ENCODE measurements at places on chromosomes 3 and 15.

DNA sequence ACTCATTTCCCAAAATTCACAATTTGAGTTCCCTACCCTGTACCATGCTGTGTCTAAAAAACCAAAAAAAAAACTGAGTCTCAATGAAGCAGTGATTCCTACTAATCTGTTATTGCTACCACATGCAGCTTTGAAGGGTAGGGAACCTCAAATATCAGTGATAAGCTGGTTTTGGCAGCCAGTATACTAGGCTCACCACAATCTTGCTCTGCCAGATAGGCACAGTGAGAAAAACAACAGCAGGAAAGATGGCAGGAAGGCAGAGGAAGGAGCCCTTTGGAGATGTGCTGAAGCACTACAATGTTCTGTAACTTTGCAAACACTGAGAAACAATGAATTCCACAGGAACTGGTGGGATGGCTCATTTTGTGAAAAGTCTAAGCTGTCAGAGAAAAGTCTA, 96.9 kb upstream of the UBP1 start:
- DNase-seq: no peak

- DNase-seq: no peak
These were observed 80.2 kb downstream of the ABI3BP start for GRCh38 chr3:100912976-100913545.

DNA sequence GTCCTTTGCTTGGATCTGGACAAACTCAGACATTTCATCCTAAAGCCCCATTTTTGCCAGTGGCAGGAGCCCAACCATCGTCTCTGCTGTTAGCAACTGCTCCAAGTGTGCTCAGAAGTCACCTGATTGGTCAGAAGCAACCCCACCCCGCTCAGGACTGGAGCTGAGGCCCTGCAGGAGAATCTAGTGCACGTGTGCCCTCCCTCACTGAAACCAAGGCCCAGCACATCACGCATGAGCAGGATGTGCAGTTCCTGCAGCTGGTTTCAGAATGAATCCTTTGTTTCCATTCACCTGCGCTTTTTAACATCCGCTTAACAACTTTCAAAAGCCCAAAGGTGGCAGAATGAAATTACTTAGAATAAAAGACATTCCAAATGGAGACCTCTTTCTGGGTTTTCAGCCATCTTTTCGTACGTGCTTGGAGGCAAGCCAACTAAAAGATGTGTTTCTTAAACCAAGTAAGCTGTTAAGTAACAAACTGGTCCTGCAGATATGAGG, 81.2 kb downstream of the SRGAP3 start:
- no peak for DNase-seq

DNA sequence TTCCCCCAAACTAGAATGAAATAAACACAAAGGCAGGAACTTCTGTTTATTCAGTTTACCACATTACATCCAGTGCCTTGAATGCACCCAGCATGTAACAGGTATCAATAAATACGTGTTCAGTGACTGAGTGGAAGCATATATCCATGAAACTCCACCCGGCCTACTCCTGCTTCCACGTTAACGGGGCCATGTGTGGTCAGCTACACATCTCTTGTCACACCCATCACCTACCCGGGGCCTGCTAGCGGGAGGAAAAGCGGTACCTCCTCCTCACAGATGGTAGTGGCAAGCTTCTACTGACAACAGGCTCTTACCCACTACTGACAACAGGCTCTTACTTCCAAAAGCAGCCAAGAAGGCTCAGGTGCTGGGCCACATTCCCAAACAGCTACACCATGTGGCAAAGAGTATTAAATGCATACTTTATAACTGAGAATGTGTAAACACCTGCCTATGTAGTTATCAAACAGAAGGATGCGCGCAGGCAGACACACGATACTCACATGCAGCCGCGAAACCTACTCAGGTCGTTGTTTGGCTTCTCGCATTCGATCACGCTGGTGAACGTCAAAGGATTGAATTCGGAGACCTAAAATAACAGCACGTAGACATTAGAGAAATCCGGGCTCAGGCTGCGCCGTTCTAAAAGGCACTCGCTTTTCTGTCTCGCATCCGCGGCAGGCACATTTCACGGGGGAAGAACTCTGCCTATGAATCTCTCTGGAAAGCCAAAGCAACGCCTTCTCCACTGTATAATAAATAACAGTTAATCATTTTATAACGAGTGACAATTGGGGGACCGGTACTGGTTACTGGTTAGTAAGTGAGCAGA, 127.4 kb downstream of the ATP10A start:
- DNase-seq: no peak

GRCh38 chr15:90561344-90562244, 31.9 kb downstream of the CRTC3 start:
- peak; percentile 46 for DNase-seq

GRCh38 chr3:160661660-160662059, 15.3 kb upstream of the ARL14 start:
- no peak for DNase-seq

DNA sequence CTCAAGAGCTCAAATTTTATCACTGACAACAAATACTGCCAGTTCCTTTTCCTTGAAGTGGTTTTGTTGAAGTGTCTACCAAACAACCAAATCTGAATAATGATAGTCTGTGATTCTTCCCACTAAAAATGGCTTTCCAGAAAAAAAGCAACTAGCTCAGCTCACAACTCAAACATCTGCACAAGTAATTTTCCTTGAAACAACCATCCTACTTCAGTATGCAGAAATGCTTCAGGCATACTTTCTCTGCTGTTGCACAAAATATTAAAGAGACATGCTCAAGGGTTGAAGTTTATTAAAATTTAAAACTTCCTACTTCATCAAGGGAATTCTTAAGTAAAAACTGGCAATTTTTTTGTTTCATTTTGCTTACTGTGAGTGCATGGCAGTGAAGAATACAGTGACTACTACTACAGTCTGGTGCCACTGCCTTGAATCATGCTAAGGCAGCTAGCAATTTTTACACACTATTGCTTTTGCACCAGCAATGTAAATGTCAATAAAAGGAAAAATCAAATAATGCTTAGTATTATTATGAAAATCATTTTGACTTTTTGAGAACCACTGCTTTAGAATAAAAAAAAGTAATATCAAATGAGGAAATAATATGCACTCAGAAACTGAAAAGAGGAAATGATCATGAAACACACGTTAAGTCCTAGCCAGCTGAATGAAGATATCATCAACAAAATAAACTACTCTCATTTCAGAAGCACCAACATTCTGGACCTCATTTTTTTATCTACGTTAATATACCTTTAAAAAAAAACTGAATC, 33.6 kb downstream of the VPS13C start:
- no peak for DNase-seq

GRCh38 chr3:10502185-10502880, 3.1 kb downstream of the ATP2B2 start:
- DNase-seq: no peak

- peak; percentile 82 for DNase-seq
These were observed 45.0 kb upstream of the WWTR1 start for GRCh38 chr3:149702691-149703441.

- DNase-seq: no peak
These were observed 627.5 kb upstream of the LMCD1 start for GRCh38 chr3:7874116-7874515.

GRCh38 chr3:17133632-17134545, 249.1 kb downstream of the PLCL2 start:
- no peak for DNase-seq

DNA sequence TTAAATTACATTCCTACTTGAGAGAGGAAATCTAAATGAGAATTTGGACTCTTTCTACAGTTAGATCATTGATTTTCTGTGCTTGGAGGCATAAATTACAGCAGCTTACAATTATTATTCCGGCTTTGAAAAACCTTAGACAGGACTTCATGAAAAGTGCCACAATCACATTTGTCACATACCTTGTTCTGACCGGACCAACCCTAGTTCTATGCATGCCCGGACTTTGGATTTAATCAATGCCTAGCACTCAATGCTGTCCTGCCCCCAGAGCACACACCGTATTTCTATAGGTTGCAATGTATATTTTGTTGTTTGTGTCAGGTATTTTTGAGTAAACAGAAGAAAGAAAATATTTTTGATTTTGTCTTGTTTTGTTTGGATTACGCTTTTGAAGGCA, 424.7 kb upstream of the PDZRN3 start:
- no peak for DNase-seq
